COLO829 (cell line): ENCODE measurements at places on chromosomes 4 and X.

DNA sequence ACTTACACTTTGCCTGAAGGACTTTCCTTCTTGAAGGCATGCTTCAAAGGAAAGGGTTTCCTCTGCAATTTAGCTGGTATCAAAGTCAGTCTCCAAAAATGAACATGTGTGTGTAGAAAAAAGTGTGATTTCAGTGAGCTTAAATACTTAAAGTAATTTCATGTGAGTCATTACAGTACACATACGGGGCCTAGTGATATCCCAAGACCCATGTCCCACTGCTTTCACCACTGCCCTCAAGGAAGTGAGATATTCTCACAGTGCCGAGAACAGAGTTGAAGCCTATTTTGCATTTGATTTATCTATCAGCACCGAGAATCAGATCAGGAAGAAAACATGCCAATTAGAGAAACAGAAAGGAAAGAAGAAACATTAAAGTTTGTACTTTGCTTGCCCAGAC is 61.0 kb downstream of the CHST7 start:
- DNase-seq, result no peak

GRCh38 chrX:129678614-129679195 is 23.9 kb upstream of the APLN start:
- DNase-seq, result no peak

- DNase-seq, result no peak
Observed at GRCh38 chr4:6622744-6623143, 17.7 kb upstream of the MRFAP1 start.

DNA sequence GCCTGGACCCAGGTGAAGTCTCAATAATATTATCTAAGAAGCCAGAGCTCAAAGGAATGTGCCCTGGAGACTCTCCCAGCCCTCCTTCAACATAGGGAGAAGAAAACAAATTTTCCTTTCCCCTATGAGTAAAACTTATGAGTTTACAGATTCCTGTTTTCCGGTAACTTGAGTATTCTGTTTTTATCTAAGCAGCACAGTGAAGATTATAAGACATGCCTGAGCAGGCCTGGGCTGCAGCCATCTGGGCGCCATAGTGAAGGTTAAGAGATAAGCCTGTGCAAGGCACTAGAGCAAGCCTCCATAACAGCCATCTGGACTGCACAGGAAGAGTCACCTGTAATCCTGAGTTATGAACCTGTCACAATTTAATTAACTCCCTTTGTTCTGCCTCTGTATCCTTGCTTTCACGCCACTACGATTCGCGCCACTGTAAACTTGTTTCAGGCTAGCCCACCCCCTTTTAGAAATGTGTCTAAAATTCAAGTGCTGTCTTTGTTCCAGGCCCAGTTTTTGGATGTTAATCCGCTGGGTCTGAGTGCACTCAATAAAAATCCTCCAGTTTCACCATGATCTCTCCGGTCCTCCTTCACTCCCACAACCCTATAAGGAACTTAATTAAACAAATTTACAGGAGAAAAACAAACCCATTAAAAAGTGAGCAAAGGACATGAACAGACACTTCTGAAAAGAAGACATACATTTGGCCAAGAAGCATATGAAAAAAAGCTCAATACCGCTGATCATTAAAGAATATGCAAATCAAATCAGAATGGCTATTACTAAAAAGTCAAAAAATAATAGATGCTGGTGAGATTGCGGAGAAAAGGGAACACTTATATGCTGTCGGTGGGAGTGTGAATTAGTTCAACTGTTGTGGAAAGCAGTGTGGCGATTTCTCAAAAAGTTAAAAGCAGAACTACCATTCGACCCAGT is 189.5 kb downstream of the APBB2 start:
- no peak for DNase-seq

DNA sequence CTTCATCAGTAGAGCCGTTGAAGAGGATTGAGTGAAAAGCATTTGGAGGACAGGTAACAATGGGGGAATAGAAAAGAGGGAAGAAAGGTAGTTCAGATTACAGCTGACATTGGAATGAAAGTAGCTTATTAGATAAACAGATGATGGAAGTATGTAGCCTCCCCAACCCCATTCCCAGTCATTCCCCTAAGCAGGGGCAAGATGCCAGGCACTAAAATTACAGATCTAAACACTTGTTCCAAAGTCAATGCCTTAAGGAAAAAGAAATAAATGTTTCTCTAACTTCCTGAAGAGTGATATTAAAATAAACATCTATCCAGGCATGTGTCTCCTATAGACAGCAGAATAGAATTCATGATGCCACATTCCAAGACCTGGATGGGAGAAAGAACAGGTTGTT is 350.8 kb downstream of the PDGFC start:
- DNase-seq, result no peak

GRCh38 chrX:57929373-57929772 is 19.1 kb upstream of the ZXDA start:
- peak; percentile 13 for DNase-seq

- DNase-seq, result no peak
Observed at GRCh38 chr4:4455210-4455865, 68.4 kb downstream of the NSG1 start.

DNA sequence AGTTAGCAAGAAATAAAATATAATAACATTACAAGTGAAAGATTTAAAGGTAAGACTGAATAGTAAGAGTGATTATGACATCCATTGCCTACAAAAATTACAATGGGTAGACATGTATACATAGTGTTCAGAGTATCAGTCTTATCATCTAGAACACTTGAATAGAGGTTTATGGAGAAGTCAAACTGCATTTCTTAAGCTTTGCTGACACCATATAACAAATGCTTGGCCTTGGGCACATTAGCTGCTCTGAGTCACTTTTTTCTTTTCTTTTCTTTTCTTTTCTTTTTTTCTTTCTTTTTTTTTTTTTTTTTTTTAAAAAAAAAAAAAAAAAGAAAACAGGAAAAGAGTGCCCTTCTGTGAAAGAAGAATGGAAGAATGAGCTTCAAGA is 220.0 kb downstream of the SPCS3 start:
- no peak for DNase-seq

GRCh38 chrX:10254739-10255138 is 98.0 kb downstream of the CLCN4 start:
- DNase-seq, result peak; percentile 5

DNA sequence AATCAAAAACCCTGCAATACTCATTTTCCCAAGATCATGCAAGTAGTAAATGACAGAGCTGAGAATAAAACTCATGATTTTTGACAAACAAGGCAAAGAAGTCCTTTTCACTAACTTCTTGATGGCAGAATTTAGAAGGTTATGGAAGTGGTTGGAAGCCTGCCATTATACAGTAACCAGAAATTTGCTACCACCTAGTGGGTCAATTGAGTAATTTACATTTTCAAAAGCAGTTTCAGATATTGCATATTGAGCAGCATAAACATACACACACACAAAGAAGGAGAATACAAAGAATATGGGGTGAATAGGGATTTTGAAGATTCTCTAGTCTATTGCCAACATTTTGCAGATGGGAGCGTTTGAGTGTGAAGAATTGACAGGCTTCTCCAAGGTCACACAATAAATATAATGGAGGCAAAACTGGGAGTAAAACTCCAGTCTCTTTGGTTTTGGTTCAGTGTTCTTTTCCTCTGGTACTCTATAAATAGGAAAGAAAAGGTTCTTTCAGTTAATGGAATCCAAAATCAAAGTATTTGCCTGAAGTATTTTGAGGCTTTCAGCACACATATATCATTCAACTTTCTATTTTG is 70.2 kb downstream of the GC start:
- DNase-seq, result peak; percentile 35

- no peak for DNase-seq
Observed at GRCh38 chrX:73965833-73966232, 338.1 kb upstream of the ZCCHC13 start.

- DNase-seq, result peak; percentile 70
Observed at GRCh38 chr4:112938461-112939058, 110.9 kb upstream of the ANK2 start.

- no peak for DNase-seq
Observed at GRCh38 chr4:11223311-11223710, 205.4 kb downstream of the HS3ST1 start.

GRCh38 chrX:72238183-72238582 is 644 bp downstream of the ERCC6L start:
- DNase-seq, result no peak
